Natural killer cell (primary cell): ENCODE measurements at places on chromosomes 6 and 20. TPM values are rescaled to one million over a fixed set of nuclear protein-coding genes. Genes with fewer than 3 reads are reported as not detected.

DNA sequence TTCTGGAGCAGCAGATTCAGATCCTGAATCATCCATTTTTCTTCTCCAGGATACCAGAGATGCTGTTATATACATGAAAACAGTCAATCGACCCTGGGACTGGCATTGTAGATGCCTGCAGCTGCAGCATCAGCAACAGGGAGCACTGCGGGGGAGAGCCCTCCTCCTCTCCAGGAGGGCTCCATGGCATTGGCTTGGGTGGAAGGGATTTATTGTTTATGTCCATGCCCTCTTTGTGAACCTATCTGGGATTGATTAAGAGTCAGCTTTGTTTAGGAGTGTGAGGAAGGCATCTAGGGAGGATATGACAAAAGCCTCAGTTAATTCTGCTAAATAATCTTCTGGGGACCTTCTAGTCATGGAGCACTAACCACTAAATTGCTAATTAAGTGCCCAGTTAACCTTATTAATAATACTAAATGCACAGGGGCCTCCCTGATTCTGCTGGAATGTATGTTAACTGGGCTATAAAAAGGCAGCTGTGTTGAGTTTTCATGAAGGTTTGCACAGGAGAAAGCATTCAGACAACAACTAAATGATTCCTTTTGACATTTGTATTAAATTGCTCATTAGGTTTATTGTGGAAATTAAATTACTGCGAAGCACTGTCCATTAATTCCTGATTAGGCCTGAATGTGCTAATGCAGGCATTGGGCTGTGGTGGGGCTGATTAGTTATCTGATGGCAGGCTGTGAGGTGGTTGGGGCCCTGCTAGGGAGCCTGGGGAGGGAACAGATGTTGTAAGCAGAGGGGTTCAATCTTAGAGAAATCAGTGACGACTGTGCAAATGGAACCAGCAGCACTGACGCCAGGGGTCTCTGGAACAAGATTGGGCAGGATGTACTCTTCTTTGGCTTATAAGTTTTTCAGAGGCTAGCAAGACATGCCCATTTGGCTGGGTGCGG is 57.6 kb downstream of the IMPG1 start:
- no peaks in the 10 kb centered on the region for H3K4me1 ChIP-seq
- H3K27me3 ChIP-seq, result no peaks in the 10 kb centered on the region
- no peaks in the 10 kb centered on the region for H3K36me3 ChIP-seq
- no peak overlapping the region for H3K4me3 ChIP-seq
- H3K27ac ChIP-seq, result no peak overlapping the region

- H3K4me1 ChIP-seq, result no peaks in the 10 kb centered on the region
- no peak overlapping the region for H3K27ac ChIP-seq
- no peaks in the 10 kb centered on the region for H3K27me3 ChIP-seq
- H3K36me3 ChIP-seq, result no peaks in the 10 kb centered on the region
- no peak for DNase-seq
- no peak overlapping the region for H3K4me3 ChIP-seq
These were observed 284.6 kb upstream of the FOXQ1 start for GRCh38 chr6:1027109-1027794.

DNA sequence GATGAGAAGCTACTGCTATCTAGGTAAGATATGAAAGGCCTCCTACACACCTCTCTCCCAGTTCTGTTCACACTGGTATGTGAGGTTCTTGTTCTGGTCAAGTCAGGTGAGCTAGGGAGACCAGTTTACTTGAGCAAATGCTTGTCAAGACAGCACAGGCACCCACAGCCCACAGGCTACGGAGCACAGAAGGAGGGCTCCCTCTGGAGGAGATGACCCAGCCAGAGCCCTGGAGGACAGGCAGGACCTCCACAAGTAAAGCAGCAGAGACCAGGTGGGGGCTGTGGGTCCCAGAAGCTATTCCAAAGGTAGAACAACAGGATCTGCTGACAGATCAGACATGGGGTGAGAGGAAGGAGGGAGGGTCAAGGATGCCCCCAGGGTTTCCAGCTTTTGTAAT is 13.2 kb downstream of the MMP24OS start:
- no peak overlapping the region for H3K27ac ChIP-seq
- no peak overlapping the region for H3K4me3 ChIP-seq
- H3K4me1 ChIP-seq, result no peaks in the 10 kb centered on the region
- no peak for DNase-seq
- H3K27me3 ChIP-seq, result no peaks in the 10 kb centered on the region
- H3K36me3 ChIP-seq, result peaks cover 30% of the 10 kb centered on the region

DNA sequence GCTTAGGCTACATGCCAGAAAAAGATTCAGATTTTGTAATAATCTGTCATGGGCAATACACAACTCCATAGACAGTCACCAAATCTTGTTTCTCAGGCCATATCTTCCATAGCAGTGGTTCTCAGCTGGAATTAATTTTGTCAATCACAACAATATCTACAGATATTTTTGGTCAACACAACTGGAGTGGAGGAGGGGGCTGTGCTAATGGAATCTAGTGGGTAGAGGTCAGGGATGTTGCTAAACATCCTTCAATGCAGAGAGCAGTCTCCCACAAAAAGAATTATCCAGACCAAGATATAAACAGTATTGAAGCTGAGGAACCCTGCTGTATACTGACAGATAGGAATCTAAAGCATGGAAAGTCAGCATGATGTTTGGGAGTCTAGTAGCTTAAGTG is 174.6 kb downstream of the UBE3D start:
- H3K27ac ChIP-seq, result no peak overlapping the region
- H3K4me1 ChIP-seq, result no peaks in the 10 kb centered on the region
- H3K27me3 ChIP-seq, result no peaks in the 10 kb centered on the region
- no peak for DNase-seq

GRCh38 chr6:20669571-20670314 is 135.5 kb downstream of the CDKAL1 start:
- no peak for DNase-seq
- H3K27me3 ChIP-seq, result no peaks in the 10 kb centered on the region
- no peaks in the 10 kb centered on the region for H3K36me3 ChIP-seq

- H3K4me3 ChIP-seq, result no peak overlapping the region
- no peaks in the 10 kb centered on the region for H3K36me3 ChIP-seq
- no peak overlapping the region for H3K27ac ChIP-seq
- H3K4me1 ChIP-seq, result no peaks in the 10 kb centered on the region
- no peaks in the 10 kb centered on the region for H3K27me3 ChIP-seq
These were observed 10.2 kb upstream of the RNF114 start for GRCh38 chr20:49925901-49926454.

GRCh38 chr6:10633216-10633615 is 61.2 kb downstream of the C6orf52 start:
- no peaks in the 10 kb centered on the region for H3K36me3 ChIP-seq
- no peak overlapping the region for H3K27ac ChIP-seq
- H3K4me3 ChIP-seq, result no peak overlapping the region
- no peak for DNase-seq

- H3K27ac ChIP-seq, result no peak overlapping the region
- no peak for DNase-seq
- no peaks in the 10 kb centered on the region for H3K36me3 ChIP-seq
- H3K4me1 ChIP-seq, result peaks cover 14% of the 10 kb centered on the region
- H3K27me3 ChIP-seq, result no peaks in the 10 kb centered on the region
- H3K4me3 ChIP-seq, result no peak overlapping the region
These were observed 159.5 kb downstream of the DLL1 start for GRCh38 chr6:170131351-170131750.

GRCh38 chr6:14108571-14109410 is 8.8 kb upstream of the CD83 start:
- peaks cover 18% of the 10 kb centered on the region for H3K4me1 ChIP-seq
- no peaks in the 10 kb centered on the region for H3K36me3 ChIP-seq
- H3K27ac ChIP-seq, result peak overlapping the region; percentile 78
- peak; percentile 64 for DNase-seq
- H3K4me3 ChIP-seq, result no peak overlapping the region
- peaks cover 4% of the 10 kb centered on the region for H3K27me3 ChIP-seq

GRCh38 chr20:43159994-43160393 is 29.7 kb downstream of the PTPRT start:
- no peaks in the 10 kb centered on the region for H3K27me3 ChIP-seq
- H3K36me3 ChIP-seq, result no peaks in the 10 kb centered on the region
- H3K4me3 ChIP-seq, result no peak overlapping the region
- H3K27ac ChIP-seq, result no peak overlapping the region
- no peaks in the 10 kb centered on the region for H3K4me1 ChIP-seq

- H3K36me3 ChIP-seq, result no peaks in the 10 kb centered on the region
- H3K4me3 ChIP-seq, result no peak overlapping the region
- no peaks in the 10 kb centered on the region for H3K27me3 ChIP-seq
- no peak for DNase-seq
- H3K4me1 ChIP-seq, result no peaks in the 10 kb centered on the region
These were observed 97.1 kb upstream of the CEP85L start for GRCh38 chr6:118748311-118749062.

GRCh38 chr6:120357447-120357846 is 976.8 kb downstream of the TBC1D32 start:
- no peak overlapping the region for H3K4me3 ChIP-seq
- no peaks in the 10 kb centered on the region for H3K36me3 ChIP-seq
- no peaks in the 10 kb centered on the region for H3K27me3 ChIP-seq
- no peak for DNase-seq
- no peak overlapping the region for H3K27ac ChIP-seq
- no peaks in the 10 kb centered on the region for H3K4me1 ChIP-seq

- no peak overlapping the region for H3K4me3 ChIP-seq
- H3K36me3 ChIP-seq, result no peaks in the 10 kb centered on the region
- no peaks in the 10 kb centered on the region for H3K27me3 ChIP-seq
- peaks cover 7% of the 10 kb centered on the region for H3K4me1 ChIP-seq
- H3K27ac ChIP-seq, result no peak overlapping the region
- DNase-seq, result no peak
These were observed 210.0 kb upstream of the SNX9 start for GRCh38 chr6:157613011-157613522.

- H3K4me3 ChIP-seq, result no peak overlapping the region
- DNase-seq, result peak; percentile 53
- H3K36me3 ChIP-seq, result no peaks in the 10 kb centered on the region
- H3K4me1 ChIP-seq, result peaks cover 9% of the 10 kb centered on the region
- peak overlapping the region; percentile 10 for H3K27ac ChIP-seq
These were observed 36.3 kb upstream of the VEGFA start for GRCh38 chr6:43733471-43734293.

- no peak overlapping the region for H3K4me3 ChIP-seq
- H3K4me1 ChIP-seq, result no peaks in the 10 kb centered on the region
- H3K36me3 ChIP-seq, result no peaks in the 10 kb centered on the region
- no peaks in the 10 kb centered on the region for H3K27me3 ChIP-seq
- DNase-seq, result no peak
These were observed 540.2 kb downstream of the PRKN start for GRCh38 chr6:162187168-162187935.

DNA sequence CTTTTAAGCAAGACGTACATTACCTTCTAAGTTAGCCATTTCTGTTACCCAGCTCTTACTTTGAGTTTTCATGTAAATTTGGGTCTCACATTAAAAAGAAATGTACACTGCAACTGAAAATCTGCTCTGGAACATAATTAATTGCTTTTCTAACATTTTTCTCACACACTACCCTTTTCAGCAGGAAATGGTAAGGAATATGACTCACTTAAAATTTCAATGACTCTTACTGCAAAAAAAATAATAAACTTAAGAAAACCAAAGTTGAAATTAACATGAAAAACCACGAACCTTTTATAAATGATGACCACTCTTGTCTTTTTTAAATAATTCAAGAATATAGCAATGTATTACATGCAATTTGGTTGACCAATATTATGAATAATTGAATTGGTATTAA is 1.3 kb downstream of the CGA start:
- no peaks in the 10 kb centered on the region for H3K4me1 ChIP-seq
- no peak overlapping the region for H3K4me3 ChIP-seq
- DNase-seq, result no peak
- no peak overlapping the region for H3K27ac ChIP-seq

- no peaks in the 10 kb centered on the region for H3K27me3 ChIP-seq
- DNase-seq, result peak; percentile 29
- H3K36me3 ChIP-seq, result no peaks in the 10 kb centered on the region
- H3K27ac ChIP-seq, result no peak overlapping the region
- H3K4me3 ChIP-seq, result no peak overlapping the region
- H3K4me1 ChIP-seq, result no peaks in the 10 kb centered on the region
These were observed 17.6 kb upstream of the SNAI1 start for GRCh38 chr20:49964964-49965780.

- no peak overlapping the region for H3K4me3 ChIP-seq
- peaks cover 2% of the 10 kb centered on the region for H3K27me3 ChIP-seq
- peaks cover 32% of the 10 kb centered on the region for H3K4me1 ChIP-seq
- no peak for DNase-seq
- H3K36me3 ChIP-seq, result no peaks in the 10 kb centered on the region
- H3K27ac ChIP-seq, result no peak overlapping the region
These were observed 47.1 kb upstream of the TMEM181 start for GRCh38 chr6:158512809-158513208.

GRCh38 chr6:93389192-93389591 is 30.2 kb downstream of the EPHA7 start:
- no peaks in the 10 kb centered on the region for H3K27me3 ChIP-seq
- no peak for DNase-seq
- H3K27ac ChIP-seq, result no peak overlapping the region

DNA sequence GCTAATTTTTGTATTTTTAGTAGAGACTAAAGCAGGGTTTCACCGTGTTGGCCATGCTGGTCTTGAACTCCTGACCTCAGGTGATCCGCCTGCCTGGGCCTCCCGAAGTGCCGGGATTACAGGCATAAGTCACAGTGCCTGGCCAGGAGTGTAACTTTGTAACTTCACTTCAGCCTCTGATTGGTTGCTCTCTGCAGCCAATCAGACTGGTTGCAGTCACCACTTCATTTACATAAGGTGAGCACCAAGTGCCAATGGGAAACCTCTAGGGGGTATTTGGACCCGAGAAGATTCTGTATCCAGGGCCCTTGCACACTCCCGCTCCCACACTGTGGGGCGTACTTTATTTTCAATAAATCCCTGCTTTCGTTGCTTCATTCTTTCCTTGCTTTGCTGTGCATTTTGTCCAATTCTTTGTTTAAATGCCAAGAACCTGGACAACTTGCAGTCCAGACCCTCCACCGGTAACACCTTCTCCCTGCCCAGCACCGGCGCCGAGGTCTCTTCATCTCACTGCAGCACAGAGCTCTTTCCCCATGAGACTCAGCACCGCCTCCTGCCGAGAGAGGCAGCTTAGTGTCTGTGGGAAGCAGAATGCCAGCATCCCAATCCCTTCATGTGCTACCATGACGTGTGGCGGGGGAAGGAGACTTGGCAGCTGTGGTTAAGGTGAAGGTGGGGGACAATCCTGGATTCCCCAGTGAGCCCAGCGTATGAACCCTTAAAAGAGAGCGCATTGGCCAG is 14.0 kb upstream of the MRGBP start:
- no peaks in the 10 kb centered on the region for H3K36me3 ChIP-seq
- DNase-seq, result no peak
- no peaks in the 10 kb centered on the region for H3K27me3 ChIP-seq
- H3K4me3 ChIP-seq, result no peak overlapping the region

Gene ERMARD
- 33.9 TPM for total RNA-seq

Gene LY6G6F
- 0.97 TPM for total RNA-seq

Gene RIPOR2
- 312 TPM for total RNA-seq

Gene BANF2
- not detected for total RNA-seq

Gene NKAPL
- 0.31 TPM for total RNA-seq

Gene ISM1
- total RNA-seq, result not detected
